ENCODE measurements at places on chromosomes 6 and 20.

GRCh38 chr6:162627362-162627761 lies 100.2 kb downstream of the PRKN start:
- DNase-seq = no peak

GRCh38 chr6:37320646-37321045 lies 33.1 kb upstream of the RNF8 start:
- DNase-seq = peak; percentile 46

- DNase-seq = peak; percentile 38
These were observed 14.0 kb downstream of the KIAA1755 start for GRCh38 chr20:38246357-38247165.

- DNase-seq = no peak
These were observed 15.9 kb upstream of the ITPR3 start for GRCh38 chr6:33604941-33605854.

DNA sequence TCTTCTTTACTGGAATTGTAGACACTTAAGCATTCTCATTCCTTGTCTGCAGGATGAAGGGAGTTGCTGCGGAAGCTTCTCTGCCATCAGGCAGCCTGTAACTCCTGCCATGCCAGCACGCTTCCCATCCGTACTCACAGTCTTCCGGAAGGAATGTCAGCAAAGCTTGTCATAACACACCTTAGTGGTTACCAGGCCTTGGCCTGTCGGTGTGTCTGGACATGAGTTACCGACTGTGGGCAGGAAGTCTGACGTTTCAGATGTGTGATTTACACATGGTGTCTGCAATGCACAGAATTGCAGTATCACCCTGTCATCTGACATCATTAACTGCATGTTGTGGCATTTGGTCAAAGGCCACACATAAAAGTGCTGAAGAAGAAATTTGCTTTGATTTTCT lies 102.2 kb downstream of the SLC24A3 start:
- no peak for DNase-seq

DNA sequence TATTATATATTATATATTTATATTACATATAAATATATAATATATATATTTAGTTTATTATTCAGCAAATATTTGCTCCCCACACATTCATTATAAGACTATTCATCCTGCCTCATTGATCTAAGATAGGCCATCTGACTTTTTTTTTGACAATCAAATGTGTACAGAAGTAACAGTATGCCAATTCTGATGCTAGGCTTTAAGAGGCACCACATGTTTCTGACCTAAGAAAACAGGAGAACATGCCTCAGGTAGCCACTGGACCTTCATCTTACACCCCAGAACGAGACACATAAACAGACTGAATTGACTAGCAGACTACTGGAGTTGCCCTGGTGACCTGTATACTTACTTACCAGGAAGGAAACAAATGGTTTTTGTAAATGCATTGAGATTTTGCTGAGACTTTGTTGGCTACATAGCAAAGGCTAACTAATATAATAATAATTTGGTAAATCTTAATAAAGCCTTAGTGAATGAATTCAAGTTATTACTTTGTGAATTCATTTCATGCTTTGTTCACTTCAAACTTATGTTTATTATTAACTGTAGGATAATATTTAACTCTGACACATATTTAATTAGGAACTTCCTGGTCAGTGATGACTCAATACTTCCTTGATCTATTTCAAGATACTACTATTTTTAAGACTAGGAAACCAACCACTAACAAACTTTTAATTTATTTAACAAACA lies 13.4 kb upstream of the MYO6 start:
- no peak for DNase-seq

GRCh38 chr6:3603340-3604130 lies 146.7 kb upstream of the SLC22A23 start:
- DNase-seq = no peak

DNA sequence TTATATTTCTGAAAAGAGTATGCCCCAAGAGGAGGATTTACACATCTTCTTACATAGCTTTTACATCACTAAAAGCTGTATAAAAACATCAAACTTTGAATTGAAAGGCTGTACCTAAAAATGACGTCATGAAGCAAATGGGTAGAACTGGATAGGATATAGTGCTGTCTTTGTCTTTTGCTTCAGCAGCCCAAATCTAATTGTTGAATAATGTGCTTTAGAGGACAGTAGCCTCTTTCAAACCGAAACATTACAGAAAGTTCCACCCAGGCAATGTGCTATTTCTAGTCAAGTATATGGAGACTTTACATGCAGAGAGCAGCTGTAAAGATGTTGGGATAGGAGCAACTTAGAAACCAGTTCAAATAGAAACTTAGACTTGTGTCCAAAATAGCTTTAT lies 51.9 kb downstream of the ADGRG6 start:
- DNase-seq = no peak

DNA sequence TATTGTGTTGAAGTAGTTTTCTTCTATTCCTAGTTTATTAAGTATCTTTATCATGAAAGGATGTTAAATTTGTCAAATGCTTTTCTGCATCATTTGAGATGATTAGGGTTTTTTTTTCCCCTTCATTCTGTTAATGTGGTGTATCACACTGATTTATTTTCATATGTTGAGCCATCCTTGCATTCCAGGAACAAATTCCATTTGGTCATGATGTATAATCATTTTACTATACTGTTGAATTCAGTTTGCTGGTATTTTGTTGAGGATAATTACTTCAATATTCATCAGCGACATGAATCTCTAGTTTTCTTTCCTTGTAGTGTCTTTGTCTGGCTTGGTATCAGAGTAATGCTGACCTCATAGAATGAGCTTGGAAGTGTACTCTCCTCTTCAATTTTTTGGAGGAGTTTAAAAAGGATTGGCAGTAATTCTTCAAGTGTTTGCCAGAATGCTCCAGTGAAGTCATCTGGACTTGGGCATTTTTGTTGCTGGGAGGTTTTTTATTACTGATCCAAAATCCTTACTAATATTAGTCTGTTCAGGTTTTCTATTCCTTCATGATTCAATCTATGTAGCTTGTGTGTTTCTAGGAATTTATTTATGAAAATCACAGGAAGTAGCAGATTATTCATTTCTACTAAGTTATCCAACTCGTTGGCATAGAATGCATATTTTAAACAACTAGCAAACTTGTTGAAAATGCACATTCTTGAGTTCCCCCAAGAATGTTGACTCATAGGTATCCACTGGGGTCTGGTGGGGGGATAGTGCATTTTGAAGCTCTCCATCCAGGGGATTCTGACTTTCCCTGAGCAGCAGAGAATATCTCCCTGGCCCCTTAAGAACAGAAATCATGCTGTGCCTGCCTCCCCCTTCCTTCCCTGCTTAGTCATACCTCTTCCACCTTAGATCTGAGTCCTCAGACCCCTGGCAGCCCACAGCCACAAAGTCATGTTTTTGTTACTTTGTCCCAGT lies 187.1 kb downstream of the BMP7 start:
- no peak for DNase-seq

DNA sequence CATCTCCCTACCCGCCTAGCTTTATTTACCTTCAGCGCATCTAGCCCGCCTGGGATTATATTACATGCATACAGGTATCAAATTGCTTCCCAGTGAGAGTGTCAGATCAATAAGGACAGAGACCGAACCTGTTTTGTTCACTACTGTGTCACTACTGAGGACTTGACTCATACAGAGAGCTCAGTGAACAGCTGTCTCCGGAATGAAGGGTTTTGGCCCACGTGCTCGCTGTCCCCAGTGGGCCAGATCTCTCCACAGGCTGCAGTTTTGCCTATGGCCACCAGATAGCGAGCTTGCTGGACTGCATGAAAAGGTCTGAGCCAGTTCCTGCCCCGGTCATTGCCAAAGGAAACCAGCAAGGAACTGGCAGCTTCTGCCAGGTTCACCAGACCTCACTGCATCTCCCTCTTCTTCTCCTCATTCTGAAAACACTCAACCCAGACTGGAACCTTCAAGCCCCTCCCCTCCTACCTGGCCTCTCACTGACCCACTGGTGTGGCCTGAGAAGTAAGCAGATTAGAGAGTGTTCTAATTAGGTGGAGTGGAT lies 150.8 kb downstream of the ZMYND8 start:
- DNase-seq = peak; percentile 70
